ENCODE measurements at places on chromosomes 3 and 15. TPM values are rescaled to one million over a fixed set of nuclear protein-coding genes. Genes with fewer than 3 reads are reported as not detected.
A peak's percentile ranks its signal among the peaks of the same experiment; 100 is the strongest.

DNA sequence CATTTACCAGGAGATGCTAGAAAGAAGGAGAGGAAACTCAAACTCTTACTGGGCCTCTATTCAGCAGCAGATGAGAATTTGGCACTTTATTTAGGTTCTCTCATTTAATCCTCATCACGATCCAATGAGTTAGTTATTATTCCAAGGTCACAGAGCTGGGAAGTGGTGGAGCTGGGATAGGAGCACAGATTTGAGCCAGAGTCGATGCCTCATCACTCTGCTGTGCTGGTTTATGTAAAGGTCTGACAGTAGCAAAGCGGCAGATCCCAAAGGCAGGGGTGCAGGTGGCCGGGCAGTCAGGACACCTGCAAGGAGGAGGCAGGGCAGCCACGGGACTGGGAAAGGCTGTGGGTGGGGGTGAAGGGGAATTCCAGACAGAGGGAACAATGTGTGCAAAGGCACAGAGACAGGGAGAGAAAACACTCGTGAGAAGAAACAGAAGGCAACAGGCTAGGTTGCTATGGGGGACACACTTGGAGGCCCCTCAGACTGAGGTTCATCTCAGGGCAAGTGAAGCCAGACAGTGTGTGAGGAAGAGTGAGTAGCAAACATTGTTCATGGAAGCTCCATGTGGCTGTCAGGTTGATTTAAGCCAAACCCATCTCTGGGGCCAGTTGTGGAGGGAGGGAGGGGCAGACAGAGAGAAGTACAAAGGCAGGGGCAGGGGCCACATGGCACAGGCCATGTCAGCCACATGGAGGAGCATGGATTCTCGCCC is 26.8 kb downstream of the RAB6B start:
- H3K27me3 ChIP-seq: no peaks in the 10 kb centered on the region
- DNase-seq: no peak
- H3K36me3 ChIP-seq: no peaks in the 10 kb centered on the region
- H3K4me1 ChIP-seq: no peaks in the 10 kb centered on the region
- H3K27ac ChIP-seq: no peak overlapping the region

- no peak overlapping the region for H3K4me3 ChIP-seq
- H3K27ac ChIP-seq: peak overlapping the region; percentile 96
Observed at GRCh38 chr3:14145236-14145635, 20.4 kb downstream of the TMEM43 start.

DNA sequence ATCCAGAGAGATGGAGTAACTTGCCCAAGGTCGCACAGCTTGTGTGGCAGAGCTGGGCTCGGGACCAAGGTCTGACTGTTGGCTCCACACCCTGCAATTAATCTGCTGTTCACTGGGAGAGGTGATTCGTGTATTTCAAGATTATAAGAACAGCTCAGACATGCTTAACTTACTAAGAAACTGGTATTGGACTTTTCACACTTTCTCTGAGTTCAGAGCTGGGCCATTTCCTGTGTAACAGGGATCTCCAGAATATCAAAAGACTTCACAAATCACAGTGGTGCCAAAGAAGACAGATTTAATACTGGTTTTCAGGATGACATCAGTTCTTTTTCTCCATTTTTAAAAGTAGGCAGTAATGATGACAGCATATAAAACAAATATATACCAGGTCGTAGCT is 156.8 kb upstream of the UBE2E1 start:
- peaks cover 4% of the 10 kb centered on the region for H3K4me1 ChIP-seq
- H3K36me3 ChIP-seq: no peaks in the 10 kb centered on the region
- no peaks in the 10 kb centered on the region for H3K27me3 ChIP-seq
- no peak overlapping the region for H3K4me3 ChIP-seq
- H3K27ac ChIP-seq: no peak overlapping the region

DNA sequence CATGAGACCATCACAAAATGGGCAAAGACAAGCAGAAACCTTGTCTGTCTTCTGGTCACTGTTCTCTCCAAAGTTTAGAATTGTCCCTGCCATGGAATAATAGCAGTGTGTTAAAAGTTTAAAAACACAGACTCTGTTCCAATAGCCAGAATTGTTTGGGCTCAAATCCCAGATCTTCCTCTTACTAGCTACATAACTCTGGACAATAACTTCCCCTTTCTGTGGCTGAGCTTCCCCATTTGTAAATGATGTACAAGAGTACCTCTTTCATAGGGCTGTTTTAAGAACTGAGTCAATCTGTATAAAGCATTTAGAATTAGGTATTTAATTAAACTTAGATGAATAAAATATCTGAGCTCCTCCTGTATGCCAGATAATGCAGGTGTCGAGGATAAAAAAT is 623.0 kb downstream of the NTRK3 start:
- no peaks in the 10 kb centered on the region for H3K36me3 ChIP-seq
- H3K4me3 ChIP-seq: no peak overlapping the region
- no peaks in the 10 kb centered on the region for H3K4me1 ChIP-seq
- no peak overlapping the region for H3K27ac ChIP-seq
- DNase-seq: no peak

DNA sequence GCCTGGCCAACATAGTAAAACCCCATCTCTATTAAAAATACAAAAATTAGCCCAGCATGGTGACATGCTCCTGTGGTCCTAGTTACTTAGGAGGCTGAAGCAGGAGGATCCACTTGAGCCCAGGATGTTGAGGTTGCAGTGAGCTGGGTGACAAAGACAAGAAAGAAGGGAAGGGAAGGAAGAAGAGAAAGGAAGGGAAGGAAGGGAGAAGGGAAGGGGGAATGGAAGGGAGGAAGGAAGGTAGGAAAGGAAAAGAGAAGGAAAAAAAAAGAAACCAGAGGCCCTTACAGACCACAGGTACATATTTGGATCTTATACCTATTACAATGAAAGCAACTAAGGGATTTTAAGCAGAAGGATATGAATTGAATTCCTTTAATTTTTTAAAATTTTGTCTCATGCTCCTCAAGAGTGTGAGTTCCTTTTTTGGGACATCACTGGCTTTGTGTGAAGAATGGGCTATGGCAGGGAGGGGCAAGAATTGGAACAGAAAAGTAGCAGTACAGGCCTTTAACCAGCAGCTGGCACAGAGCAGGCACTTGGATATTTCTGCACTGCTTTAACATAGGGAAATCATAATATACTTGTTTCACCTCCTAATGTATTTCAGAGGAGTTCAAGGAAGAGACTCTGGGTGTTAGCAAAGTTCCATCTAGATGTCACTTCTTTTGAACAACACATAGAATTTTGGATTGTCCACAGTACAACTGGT is 7.9 kb downstream of the RAB27A start:
- no peak overlapping the region for H3K27ac ChIP-seq
- no peak for DNase-seq
- no peaks in the 10 kb centered on the region for H3K27me3 ChIP-seq
- H3K36me3 ChIP-seq: no peaks in the 10 kb centered on the region
- no peaks in the 10 kb centered on the region for H3K4me1 ChIP-seq

GRCh38 chr15:72057548-72058091 is 60.3 kb downstream of the MYO9A start:
- H3K27ac ChIP-seq: peak overlapping the region; percentile 14
- H3K27me3 ChIP-seq: no peaks in the 10 kb centered on the region
- no peaks in the 10 kb centered on the region for H3K4me1 ChIP-seq
- no peak overlapping the region for H3K4me3 ChIP-seq
- H3K36me3 ChIP-seq: no peaks in the 10 kb centered on the region

DNA sequence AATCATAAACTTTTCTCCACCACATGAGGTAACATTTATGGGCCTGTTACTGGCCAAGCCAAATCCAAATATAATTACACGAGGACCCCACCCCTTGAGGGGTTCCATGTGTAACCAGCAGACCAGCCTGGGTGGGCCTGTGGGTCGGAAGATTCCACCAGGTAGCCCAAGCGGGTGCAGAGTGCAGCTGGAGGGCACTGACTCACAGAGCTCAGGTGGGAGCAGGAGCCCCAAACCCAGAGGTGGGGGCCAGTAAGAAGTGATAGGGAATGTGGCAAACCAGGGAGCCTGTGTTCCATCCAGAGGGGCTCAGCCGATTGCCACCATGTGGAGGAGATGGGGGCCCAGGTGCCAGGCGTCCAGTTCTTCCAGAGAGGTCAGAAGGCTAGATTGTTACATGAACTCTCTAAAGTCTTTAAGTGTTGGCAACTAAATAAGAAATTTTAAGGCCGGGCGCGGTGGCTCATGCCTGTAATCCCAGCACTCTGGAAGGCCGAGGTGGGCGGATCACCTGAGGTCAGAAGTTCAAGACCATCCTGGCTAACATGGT is 2.6 kb downstream of the GP9 start:
- H3K36me3 ChIP-seq: no peaks in the 10 kb centered on the region
- no peak overlapping the region for H3K27ac ChIP-seq
- no peak overlapping the region for H3K4me3 ChIP-seq
- DNase-seq: no peak
- no peaks in the 10 kb centered on the region for H3K27me3 ChIP-seq

The SLC28A1 gene
- not detected for total RNA-seq

Measured in tibial nerve (tissue), 4 donors.